ENCODE measurements at places on chromosomes 6 and 20. TPM values are rescaled to one million over a fixed set of nuclear protein-coding genes. Genes with fewer than 3 reads are reported as not detected.

Gene BPIFB2
- not detected for total RNA-seq

DNA sequence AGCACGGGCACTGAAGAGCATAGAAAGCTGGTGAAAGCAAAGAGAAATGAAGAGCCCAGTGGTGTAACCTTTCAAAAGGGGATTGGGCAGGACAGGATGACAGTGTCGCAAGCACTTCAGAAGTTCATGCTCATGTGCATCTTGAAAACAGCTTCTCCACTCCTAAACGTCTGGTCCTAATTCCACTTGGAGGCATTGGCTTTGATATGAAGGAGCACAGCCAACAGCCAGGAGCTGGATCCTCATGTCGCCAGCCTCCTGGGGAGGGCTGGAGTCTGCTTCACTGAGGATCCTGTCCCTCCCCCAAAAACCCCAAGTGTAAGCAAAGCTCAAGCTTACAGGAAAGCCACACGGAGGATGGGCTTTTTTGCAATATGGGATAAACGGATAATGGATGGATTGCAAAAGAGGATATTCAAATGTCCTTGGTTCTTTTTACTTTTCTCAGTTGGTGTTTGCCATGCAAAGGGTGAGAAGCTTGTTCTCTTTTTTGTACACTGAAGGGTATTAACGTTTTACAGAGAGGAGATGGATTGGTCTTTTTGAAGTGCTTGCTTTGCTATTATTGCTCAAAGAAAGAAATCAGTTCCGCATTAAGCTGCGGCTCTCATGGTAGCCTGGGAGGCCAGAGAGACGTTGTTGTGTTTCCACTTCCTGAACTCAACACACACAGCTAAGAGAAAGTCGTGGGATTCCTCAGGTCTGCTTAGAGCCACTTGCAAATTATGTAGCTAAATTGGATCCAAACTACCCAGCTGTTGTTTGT, 92.2 kb downstream of the SIM1 start:
- H3K4me1 ChIP-seq: no peaks in the 10 kb centered on the region
- H3K36me3 ChIP-seq: no peaks in the 10 kb centered on the region
- no peak overlapping the region for H3K27ac ChIP-seq
- H3K4me3 ChIP-seq: no peak overlapping the region

DNA sequence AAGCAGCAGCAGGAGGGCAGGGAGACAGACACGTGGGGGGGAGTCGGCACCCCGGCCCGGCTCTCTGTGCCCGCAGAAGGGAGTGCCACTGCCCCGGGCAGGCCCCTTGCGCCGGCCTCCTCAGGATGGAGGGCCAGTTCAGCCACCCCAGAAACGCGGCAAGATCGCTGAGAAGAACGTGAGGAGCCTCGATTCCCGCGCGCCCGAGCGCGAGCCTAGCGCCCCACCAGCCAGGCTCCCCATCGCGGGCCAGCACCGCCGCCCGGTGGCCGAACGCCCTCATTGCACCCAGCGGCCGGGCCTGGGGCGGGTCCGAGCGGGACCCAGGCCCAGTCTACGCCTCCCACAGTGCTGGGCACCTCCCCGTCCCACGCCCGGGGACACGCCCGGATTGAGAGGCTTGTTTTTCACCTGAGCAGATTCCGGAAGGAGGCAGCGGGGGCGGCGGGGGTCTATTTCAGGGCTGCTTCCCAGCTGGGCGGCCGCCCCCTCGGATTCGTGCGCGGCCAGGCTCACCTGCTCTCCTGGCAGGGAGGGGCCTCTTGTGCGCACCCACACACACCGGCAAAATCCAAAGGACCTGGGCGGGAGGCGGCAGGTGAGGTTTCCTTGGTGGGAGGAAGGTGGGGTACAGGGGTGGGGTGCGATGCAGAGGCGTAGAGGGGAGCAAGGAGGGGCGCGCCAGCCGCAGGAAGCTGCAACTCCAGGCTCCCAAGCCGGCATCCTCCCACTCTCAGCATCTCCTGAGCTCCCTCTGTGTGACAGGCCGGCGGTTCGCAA, 9.0 kb upstream of the GRM4 start:
- H3K27ac ChIP-seq: no peak overlapping the region
- H3K27me3 ChIP-seq: peaks cover 42% of the 10 kb centered on the region
- no peak overlapping the region for H3K4me3 ChIP-seq
- peaks cover 7% of the 10 kb centered on the region for H3K4me1 ChIP-seq
- DNase-seq: peak; percentile 73

GRCh38 chr6:1325461-1326309, 13.8 kb downstream of the FOXQ1 start:
- H3K27ac ChIP-seq: no peak overlapping the region
- no peaks in the 10 kb centered on the region for H3K4me1 ChIP-seq
- peaks cover 1% of the 10 kb centered on the region for H3K36me3 ChIP-seq
- peak; percentile 12 for DNase-seq

GRCh38 chr6:168950858-168951214, 302.8 kb downstream of the THBS2 start:
- peaks cover 7% of the 10 kb centered on the region for H3K27me3 ChIP-seq
- H3K27ac ChIP-seq: no peak overlapping the region
- H3K36me3 ChIP-seq: no peaks in the 10 kb centered on the region
- no peak overlapping the region for H3K4me3 ChIP-seq
- no peak for DNase-seq

- H3K4me1 ChIP-seq: no peaks in the 10 kb centered on the region
- H3K27me3 ChIP-seq: no peaks in the 10 kb centered on the region
- H3K27ac ChIP-seq: no peak overlapping the region
These were observed 8.2 kb downstream of the RTN4IP1 start for GRCh38 chr6:106620931-106621672.

- H3K4me1 ChIP-seq: peaks cover 4% of the 10 kb centered on the region
- H3K27me3 ChIP-seq: no peaks in the 10 kb centered on the region
- H3K36me3 ChIP-seq: peaks cover under 1% of the 10 kb centered on the region
- H3K4me3 ChIP-seq: no peak overlapping the region
- no peak for DNase-seq
- H3K27ac ChIP-seq: no peak overlapping the region
These were observed 516.4 kb upstream of the ARID1B start for GRCh38 chr6:156260815-156261214.

DNA sequence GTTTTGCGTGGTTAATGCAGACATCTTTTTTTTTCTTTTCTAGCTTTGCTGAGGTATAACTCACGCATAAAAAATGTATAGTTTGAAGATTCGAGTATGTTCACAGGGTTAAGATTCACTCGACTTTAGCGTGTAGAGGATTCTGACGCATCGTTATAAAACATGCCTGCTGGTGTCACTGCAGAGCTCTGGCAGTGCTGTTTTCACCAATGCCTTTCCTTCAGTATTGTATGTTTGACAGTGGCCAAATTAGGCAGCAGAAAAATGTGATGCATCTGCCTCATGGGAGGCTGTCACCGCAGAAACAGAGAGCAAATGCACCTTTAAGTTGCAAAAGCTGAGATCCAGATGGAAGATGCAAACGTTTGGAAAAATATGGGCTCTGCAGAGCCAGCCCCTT, 18.0 kb upstream of the SIRPB2 start:
- no peak overlapping the region for H3K4me3 ChIP-seq
- H3K36me3 ChIP-seq: peaks cover 6% of the 10 kb centered on the region
- H3K27me3 ChIP-seq: peaks cover 9% of the 10 kb centered on the region
- peak; percentile 39 for DNase-seq

Gene CDSN
- not detected for total RNA-seq

- peaks cover 24% of the 10 kb centered on the region for H3K4me1 ChIP-seq
- H3K36me3 ChIP-seq: peaks cover 4% of the 10 kb centered on the region
- H3K27ac ChIP-seq: no peak overlapping the region
- DNase-seq: no peak
These were observed 25.3 kb downstream of the ACSS1 start for GRCh38 chr20:25032478-25033264.

- H3K36me3 ChIP-seq: no peaks in the 10 kb centered on the region
- no peak overlapping the region for H3K4me3 ChIP-seq
- no peaks in the 10 kb centered on the region for H3K27me3 ChIP-seq
- no peak overlapping the region for H3K27ac ChIP-seq
- DNase-seq: no peak
- H3K4me1 ChIP-seq: no peaks in the 10 kb centered on the region
These were observed 404.1 kb downstream of the FOXA2 start for GRCh38 chr20:22180244-22180643.

- no peak overlapping the region for H3K27ac ChIP-seq
- H3K27me3 ChIP-seq: peaks cover 2% of the 10 kb centered on the region
- H3K4me1 ChIP-seq: no peaks in the 10 kb centered on the region
- H3K36me3 ChIP-seq: no peaks in the 10 kb centered on the region
- H3K4me3 ChIP-seq: no peak overlapping the region
These were observed 79.5 kb upstream of the PAK5 start for GRCh38 chr20:9918348-9918747.

DNA sequence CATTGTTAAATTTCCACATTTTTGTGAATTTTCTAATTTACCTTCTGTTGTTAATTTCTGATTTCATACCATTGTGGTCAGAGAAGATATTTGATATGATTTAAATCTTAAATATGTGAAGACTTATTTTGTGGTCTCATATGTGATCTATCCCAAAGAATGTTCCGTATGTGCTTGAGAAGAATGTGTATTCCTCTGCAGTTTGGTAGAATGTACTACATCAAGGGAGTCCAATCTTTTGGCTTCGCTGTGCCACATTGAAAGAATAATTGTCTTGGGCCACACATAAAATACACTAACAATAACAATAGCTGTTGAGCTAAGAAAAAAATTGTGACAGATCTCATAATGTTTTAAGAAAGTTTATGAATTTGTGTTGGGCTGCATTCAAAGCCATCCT, 176.2 kb upstream of the PRND start:
- H3K4me1 ChIP-seq: no peaks in the 10 kb centered on the region
- H3K4me3 ChIP-seq: no peak overlapping the region
- H3K27ac ChIP-seq: no peak overlapping the region

DNA sequence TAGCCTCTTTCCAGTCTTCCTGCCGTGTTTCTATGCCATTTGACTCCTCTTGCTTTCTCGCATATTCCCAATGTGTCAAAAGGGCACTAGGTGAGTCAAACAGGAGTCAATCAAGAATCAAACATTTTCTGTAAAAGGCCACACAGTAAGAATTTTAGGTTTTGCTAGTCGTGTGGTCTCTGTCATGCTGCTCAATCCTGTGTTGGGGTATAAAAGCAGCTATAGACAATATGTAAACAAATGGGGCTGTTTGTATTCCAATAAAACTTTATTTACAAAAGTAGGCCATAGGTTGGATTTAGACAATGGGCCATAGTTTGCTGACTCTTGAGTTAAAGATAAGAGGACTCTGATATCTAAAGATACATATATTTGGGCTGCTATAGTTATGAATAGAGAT, 235.4 kb upstream of the BTBD3 start:
- H3K36me3 ChIP-seq: no peaks in the 10 kb centered on the region
- no peak overlapping the region for H3K27ac ChIP-seq
- H3K4me3 ChIP-seq: no peak overlapping the region
- no peak for DNase-seq
- H3K4me1 ChIP-seq: no peaks in the 10 kb centered on the region
- H3K27me3 ChIP-seq: peaks cover 1% of the 10 kb centered on the region

Gene FOXC1
- 0.05 TPM for total RNA-seq

Gene UNC5CL
- 2.5 TPM for total RNA-seq

- DNase-seq: no peak
- H3K4me1 ChIP-seq: no peaks in the 10 kb centered on the region
- no peak overlapping the region for H3K27ac ChIP-seq
- H3K36me3 ChIP-seq: no peaks in the 10 kb centered on the region
- H3K27me3 ChIP-seq: no peaks in the 10 kb centered on the region
These were observed 386.8 kb downstream of the PLCB1 start for GRCh38 chr20:8518878-8519277.

DNA sequence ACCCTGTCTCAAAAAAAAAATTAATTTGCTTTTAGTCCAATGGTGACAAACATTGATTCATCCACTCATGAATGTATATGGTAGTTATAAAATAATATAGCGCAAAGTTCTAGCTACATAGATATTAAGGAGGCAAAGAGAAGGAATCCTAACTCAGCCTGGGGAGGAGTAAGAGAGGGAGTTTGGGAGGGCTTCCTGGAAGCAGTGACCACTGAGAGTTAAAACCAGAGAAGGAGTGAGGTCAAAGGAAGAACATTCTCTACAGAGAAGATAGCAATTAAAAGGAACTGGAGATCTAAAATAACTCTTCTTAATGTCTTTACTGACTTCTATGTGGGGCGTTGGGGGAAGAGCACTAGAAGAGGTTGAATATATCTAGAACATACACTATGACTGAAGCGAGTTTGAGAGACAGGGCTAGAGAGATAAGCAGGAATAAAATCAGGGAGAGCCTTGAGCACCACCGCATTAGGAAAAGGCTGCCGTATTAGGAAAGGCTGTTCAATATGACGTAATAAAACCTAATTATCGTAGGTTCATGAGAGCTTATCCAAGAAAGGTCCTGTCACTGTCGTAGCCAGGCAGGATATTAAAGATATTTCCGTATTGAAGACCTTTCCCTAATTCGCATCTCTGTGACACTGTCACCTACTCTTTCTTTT, 81.8 kb upstream of the CNKSR3 start:
- no peak overlapping the region for H3K4me3 ChIP-seq
- no peaks in the 10 kb centered on the region for H3K4me1 ChIP-seq
- H3K27ac ChIP-seq: no peak overlapping the region
- peaks cover under 1% of the 10 kb centered on the region for H3K27me3 ChIP-seq

DNA sequence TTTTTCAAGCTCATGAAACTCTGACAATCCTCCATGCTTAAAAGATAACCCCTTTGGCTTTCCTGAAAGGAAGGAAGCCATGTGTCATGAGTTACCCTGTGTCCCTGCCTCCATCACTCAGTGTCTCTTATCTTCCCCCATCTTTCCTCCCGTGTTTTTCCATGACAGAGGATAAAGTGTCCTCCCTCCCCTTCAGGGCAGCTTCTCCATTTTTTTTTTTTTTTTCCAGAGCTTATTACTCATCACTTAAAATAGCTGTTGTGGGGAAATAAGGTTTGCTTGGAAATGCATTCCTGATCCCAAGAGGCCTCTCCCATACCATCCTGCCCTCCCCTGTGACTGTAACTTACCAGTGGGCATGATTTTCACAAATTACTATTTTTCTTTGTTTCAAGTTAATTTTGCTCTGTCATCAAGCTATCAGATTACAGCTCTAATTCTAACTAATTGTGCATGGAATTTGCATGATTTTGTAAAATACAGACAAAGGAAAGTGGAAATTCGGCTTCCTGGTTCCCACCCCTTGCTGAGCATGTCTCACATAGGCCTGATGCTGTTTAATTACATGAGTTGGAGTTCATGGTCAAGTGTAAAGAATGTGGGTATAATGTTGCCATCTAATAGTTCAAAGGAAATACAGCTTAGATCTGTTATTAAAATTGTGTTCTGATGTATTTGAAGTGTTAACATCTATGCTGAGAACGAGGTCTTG, 614.5 kb upstream of the FLRT3 start:
- no peaks in the 10 kb centered on the region for H3K4me1 ChIP-seq
- no peaks in the 10 kb centered on the region for H3K27me3 ChIP-seq
- H3K36me3 ChIP-seq: no peaks in the 10 kb centered on the region
- no peak for DNase-seq
- no peak overlapping the region for H3K27ac ChIP-seq

GRCh38 chr20:23289249-23289648, 61.3 kb upstream of the NXT1 start:
- H3K27me3 ChIP-seq: peaks cover 15% of the 10 kb centered on the region
- H3K4me1 ChIP-seq: no peaks in the 10 kb centered on the region
- H3K4me3 ChIP-seq: no peak overlapping the region
- H3K27ac ChIP-seq: no peak overlapping the region
- DNase-seq: no peak
- H3K36me3 ChIP-seq: no peaks in the 10 kb centered on the region

- DNase-seq: no peak
- H3K27me3 ChIP-seq: no peaks in the 10 kb centered on the region
- H3K36me3 ChIP-seq: peaks cover 61% of the 10 kb centered on the region
- H3K4me1 ChIP-seq: no peaks in the 10 kb centered on the region
- H3K4me3 ChIP-seq: no peak overlapping the region
- H3K27ac ChIP-seq: no peak overlapping the region
These were observed 158.1 kb downstream of the DTNBP1 start for GRCh38 chr6:15504581-15505350.

GRCh38 chr20:40317156-40317790, 371.8 kb downstream of the MAFB start:
- DNase-seq: no peak
- no peaks in the 10 kb centered on the region for H3K4me1 ChIP-seq

Gene TMEM151B
- total RNA-seq: 0.07 TPM

Data from activated CD4-positive, alpha-beta memory T cell treated with anti-CD3 and anti-CD28 coated beads for 36 hours (primary cell).